ENCODE measurements at places on chromosomes 1 and 21.
A peak's percentile ranks its signal among the peaks of the same experiment; 100 is the strongest.

DNA sequence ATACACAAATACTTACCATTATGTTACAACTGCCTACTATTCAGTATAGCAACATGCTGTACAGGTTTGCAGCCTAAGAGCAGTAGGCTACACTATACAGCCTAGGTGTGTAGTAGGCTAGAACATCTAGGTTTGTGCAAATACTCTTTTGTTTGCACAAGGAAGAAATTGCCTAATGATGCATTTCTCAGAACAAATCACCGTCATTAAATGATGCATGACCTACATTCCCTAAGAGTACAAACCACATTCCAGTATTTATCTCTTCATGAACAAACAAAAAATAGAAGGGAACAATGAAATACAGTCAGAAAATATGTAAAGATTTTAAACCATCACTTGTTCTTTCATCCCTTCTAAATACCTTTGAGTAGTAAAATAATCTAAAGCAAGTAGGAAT lies 109.7 kb upstream of the HP1BP3 start:
- no peak for DNase-seq

- DNase-seq: no peak
These were observed 6.0 kb upstream of the SHISA4 start for GRCh38 chr1:201882665-201883132.

DNA sequence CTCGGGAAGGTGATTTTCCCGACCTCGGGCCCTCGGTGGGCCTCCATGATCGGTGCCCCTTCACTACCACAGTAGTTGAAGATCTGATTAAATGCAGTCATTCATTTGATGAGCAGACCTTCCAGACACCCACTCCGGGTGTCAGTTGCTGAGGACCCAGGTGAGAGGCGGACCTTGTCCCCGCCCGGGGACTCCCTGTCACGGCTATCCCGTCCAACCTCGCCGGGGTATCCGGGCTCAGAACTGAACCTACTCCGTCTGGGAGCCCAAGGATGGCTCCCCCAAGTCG lies 22.6 kb downstream of the RNU1-3 start:
- no peak for DNase-seq

- DNase-seq: peak; percentile 36
These were observed 25.6 kb downstream of the PADI3 start for GRCh38 chr1:17274186-17275170.

DNA sequence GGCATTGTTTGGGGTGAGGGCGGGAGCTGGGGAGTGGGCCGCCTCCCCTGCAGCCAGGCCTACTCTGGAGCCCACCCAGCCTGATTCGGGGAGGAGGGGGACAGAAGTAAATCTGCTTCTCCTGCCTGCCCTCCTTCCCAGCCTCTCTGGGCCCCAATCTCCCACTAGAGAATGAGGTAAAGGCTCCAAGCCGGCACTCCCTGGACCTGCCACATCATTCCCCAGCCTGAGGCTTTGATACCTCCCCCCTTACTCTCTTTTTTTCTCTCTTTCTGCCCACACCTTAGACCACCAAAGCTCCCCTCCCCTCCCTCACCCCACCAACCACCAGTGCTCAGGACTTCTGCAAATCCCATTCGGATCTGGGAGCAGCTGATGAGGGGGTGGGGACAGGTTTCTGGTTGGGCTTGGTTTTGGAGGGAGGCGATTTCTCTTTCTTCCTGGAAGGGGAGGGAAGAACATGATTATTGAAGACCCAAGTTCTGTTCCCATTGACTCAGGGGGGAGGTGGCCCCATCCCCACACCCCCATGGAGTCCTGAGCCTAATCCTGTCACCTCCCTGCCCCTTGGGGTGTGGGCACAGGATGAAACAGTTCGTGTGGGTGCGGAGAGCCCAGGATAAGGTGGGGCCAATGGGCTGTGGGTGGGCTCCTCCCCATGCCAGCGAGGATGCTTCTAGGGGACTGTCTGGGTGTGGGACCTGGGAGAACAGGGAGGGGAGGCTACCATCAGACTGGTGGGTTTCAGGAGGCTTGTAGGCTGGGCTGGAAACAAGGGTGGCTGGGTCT lies 1.3 kb downstream of the MAP7D1 start:
- peak; percentile 22 for DNase-seq

- DNase-seq: no peak
These were observed 178.6 kb downstream of the PRDM16 start for GRCh38 chr1:3247521-3248121.

DNA sequence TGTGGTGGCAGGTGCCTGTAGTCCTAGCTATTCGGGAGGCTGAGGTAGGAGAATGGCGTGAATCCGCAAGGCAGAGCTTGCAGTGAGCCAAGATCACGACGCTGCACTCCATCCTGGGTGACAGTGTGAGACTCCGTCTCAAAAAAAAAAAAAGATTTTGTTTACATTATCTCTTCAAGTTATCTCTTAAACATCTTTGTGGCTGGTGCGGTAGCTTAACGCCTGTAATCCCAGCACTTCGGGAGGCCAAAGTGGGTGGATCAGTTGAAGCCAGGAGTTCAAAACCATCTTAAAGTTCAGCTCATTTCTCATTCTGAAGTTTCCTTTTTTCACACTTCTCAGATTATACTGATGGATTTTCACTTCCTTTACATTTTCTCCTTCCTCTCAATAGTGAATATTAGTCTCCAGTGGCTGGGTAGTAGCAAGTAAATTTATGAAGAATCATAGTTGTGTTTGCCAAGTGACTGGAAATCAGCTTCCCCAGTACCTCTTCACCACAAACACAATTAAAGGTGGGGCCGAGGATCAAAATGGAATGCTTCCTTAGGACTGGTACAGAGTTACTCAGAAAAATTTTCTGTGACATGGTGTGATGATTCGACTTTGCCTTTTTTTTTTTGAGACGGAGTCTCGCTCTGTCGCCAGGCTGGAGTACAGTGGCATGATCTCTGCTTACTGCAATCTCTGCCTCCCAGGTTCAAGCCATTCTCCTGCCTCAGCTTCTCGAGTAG lies 13.8 kb downstream of the PIP5K1A start:
- peak; percentile 19 for DNase-seq

GRCh38 chr1:39048745-39049370 lies 22.7 kb downstream of the NDUFS5 start:
- DNase-seq: no peak

- no peak for DNase-seq
These were observed 545.3 kb downstream of the PLA2G4A start for GRCh38 chr1:187374082-187374481.

DNA sequence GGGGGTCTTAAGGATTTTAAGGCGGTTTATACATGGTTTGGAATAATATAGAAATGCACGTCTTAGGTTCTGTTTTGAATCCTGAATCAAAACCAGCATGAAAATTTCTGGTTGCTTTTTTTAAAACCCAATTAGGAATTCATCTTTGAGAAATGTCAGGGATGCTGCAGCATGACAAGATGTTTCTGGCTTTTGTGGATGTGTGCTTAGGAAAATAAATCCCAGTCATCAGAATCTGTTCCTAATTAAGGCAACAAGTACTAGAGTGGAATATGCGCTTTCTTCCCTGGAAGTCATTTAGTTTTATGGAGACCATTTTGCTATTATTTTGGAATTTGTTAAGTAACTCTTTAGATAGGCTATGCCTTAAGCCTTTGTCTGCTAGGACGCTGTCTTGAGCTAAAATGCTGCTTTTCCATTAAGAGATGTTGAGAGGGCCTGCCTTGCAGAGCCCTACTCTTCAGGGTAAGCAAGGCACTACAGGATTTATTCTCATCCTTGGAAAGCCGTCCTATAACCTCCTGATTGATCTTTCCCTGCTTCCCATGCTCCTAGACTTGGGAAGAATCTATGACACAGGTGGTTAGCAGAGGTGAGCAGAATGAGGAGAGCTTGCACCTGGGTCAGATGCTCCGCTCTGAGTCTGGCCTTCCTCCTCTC lies 332.8 kb downstream of the DISC1 start:
- DNase-seq: no peak

DNA sequence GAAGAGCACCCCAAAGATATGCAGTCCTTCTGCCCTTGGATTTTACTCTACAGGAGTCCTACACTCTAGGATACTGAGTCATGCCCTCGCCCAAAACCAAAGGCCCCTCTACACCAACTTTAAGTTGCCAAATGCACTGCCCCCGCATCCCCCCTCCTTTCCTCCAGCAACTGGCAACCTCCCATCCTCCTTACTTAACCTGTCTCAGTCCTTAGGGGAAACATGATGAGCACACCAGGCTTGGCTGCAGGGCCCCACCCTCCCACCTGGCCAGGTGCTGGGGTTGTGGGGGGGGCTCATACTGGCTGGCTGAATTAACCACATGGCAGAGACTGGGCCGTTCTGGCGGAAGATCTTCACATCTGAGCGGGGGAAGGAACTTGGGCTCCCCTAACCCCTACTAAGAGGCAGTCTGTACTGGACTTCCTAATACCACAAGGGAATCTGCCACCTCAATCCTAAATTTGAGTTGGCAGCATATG lies 1.2 kb downstream of the HDGF start:
- DNase-seq: peak; percentile 58

DNA sequence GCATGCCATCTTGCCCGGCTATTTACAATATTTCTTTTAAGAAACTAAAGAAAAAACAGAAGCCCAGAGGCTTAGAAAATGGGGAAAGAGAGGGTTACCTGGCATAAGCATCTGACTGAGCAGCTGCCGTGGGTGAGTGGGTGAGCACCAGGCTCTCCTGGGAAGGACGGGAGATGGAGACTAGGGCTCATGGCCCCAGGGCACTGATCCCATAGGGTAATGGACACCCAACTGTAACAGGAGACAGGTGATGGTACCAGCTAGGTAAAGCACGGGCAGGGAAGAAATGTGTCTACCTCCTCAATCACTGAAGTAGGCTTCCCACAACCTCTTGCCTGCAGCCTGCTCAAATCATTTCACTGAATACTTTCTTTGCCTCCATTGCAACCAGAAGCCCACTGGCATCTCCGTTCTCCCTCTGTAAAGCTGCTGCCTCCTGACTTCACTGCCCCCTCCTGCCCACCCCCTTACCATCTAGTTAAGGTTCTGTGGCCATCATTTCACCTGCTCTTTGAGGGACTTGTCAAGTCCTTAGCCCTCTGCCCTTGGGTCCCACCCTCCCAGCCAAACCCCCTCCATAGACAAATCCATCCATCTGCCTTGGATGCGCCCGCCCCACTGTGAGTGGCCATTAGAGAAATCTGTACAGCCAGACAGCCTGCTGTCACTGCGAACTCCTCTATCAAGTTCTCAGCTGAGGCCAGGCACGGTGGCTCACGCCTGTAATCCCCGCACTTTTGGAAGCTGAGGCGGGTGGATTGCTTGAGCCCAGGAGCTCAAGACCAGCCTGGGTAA lies 6.2 kb downstream of the TMEM125 start:
- no peak for DNase-seq

DNA sequence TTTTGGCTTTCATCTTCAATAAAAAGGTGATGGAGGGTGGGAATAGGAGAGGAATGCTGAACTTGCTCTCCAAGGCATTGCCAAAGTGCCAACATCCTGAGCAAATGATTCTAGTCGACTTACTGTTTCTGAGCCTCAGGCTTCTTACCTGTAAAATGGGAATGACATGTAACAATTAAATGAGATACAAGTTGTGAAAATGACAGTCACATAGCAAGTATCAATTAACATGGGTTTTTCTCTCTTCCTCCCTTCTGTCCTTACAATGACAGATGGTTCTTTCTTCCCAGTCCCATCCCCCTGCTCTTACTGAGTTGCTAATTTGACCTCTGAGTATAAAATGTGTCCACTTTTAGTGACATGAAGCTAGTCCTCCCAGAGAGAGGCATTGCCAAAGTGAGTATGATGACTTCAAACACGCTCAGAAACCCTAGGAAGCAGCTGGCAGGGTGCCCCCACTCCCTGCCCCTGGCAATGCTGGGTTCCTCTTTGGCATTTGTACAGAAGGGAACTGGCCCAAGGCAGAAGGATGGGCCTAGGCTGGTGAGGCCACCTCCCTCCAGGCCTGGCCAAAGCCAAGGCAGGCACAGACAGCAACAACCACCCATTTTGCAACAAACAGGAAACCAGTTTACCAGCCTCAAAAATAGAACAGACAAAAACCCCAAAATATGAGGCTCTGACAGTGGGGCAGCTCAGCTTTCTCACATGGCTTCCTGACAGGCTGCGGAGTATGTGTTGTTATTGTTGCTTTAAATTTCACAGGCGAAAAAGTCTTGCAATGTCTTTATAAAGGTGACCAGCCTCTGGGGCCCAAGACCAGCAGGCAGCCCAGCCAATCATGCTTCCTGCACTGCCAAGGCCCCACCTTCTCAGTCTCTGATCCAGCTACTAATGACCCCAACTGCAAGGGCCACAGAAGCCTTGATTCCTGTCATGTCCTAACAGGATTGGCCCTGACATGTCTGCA lies 115.9 kb downstream of the HIVEP3 start:
- DNase-seq: peak; percentile 19

DNA sequence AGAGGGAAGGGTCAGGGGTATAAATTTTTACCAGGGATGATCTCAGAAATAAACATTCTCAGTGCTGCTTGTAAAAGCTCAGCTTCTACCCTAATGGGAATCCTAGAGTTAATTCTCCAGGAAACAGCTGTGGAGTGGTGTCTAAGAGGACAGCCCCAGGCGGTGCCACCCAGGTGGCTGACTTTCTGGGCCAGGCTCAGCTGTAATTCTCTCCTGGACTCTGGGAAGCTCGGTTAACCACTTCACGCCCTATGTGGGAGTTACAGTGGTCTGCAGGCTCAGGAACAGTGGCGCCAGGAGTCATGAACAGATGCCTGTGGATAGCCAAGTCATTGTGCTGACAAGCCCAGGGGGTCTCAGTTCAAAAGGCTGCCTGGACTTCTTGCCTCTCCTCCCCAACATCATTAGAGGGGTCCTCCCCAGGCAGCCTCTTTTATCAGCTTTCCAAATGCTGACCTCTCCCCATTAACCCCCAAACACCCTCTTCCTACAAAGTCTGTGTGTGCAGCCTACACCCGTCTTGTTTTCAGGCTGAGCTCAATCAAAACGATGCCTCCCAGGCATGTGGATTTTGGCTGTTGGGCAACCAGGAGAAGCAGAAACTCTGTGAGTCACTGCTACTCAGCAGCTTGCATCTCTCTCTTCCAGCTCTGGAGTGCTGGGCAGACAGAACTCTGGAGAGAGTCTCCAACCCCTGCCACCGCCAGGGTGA lies 1.2 kb downstream of the HHIPL2 start:
- DNase-seq: no peak

- DNase-seq: no peak
These were observed 49.7 kb downstream of the DMAP1 start for GRCh38 chr1:44262816-44263567.

GRCh38 chr1:29365906-29366670 lies 129.8 kb downstream of the PTPRU start:
- DNase-seq: no peak

Measured in activated T-cell treated with anti-CD3 and anti-CD28 coated beads, Interleukin-2, amount 50 U/mL, for 72 hours (primary cell).